ENCODE measurements at places on chromosomes 4 and X.

- no peak for DNase-seq
Measured at GRCh38 chr4:11426731-11427120, 2.0 kb downstream of the HS3ST1 start.

GRCh38 chr4:168096407-168096784 is 4.1 kb downstream of the ANXA10 start:
- DNase-seq: no peak

- no peak for DNase-seq
Measured at GRCh38 chrX:29841750-29842149, 373.6 kb upstream of the MAGEB2 start.

GRCh38 chr4:168432419-168433146 is 47.7 kb downstream of the DDX60L start:
- no peak for DNase-seq

DNA sequence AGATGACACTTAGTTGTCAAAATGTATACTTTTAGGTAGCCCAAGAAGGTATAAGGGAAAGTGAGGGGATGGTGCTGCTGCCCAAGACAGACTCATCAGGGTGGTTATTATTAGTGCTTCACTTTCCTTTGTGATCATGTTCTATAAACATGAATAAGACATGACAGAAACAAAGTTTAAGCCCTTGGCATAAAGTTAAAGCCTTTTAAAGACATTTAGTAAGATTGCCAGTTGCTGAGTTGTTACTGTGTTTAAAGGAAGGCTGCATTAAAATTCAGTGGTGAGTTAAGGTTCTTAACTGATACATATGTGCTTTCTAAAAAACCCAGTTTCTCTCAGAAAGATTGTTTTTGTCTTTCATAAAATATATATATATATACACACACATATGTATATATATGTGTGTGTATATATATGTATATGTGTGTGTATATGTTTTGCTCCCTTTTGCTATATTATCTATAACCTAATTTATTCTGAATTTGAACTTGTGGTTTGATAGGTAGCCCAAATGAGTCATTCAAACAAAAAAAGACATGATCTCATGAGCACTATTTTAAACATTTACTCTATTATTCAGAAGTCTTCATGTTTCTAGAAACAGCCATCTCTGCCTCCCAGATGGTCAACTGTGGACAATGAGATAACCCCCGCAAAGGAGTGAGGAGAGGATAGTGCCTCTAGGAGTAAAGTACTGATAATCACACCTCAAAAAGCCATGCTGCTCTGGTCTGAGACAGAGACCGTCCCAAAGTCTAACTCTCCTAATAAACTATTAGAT is 98.1 kb upstream of the OTUD4 start:
- DNase-seq: no peak

DNA sequence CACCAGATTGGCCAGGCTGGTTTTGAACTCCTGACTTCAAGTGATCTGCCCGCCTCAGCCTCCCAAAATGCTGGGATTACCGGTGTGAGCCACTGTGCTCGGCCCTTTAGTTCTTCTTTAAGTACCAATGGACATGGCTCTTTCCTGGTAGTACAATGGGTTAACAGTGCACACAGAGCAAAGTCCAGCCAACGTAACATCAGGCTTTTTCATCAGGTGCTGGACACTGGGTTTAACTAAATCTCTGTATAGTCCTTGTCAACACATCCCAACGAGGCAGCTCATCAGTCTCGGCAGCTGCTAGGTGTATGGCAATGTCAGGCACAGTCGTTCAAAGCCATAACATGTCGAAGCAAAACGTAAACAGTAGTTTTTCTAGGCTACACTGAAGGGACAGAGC is 93.8 kb downstream of the HDAC8 start:
- no peak for DNase-seq

- DNase-seq: no peak
Measured at GRCh38 chr4:150411520-150411919, 170.4 kb upstream of the MAB21L2 start.

DNA sequence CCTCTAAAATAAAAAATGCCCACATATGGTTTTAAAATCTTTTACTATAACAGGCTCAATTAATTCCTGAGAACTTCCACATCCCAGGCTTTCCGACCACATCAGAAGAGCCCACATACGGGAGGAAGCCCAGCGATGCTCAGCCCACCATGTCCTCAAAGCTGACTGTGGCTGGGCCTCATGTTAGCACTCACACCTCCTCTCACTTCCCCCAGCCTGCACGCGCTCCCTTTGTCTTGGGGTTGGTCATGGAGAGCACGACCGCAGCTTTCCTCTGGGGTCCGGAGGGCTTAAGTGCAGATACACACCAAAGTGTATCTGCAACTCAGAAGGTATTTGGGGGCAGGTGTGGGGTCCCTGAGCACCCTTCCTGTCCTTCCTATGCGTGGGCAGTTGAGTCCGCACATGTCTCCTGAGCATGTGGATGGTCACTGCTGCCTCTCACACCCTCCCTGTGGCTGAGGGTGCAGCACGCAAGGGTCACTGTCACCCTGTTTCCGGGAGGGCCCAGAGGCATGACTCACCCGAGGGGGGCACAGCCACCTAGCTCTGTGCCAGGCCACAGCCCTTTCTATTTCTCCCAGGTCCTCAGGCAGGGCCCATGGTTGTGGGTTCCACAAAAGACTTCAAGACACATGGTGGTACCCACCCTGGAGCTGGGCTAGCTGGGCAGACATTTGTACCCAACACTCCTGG is 21.2 kb downstream of the WDR1 start:
- no peak for DNase-seq

DNA sequence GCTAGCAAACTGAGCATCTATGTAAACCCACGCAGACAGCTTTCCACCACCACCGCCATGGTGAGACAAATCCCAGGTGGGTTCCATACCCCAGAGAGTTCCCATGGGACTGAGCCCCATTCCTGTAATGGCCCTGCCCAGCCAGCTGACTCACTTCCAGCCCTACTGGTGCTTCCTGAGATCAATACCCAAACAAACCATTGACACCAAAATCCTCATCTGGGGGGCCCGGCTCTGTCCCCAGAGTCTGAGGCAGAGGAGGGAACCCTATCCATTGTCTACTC is 30.1 kb upstream of the JAKMIP1 start:
- DNase-seq: no peak

GRCh38 chr4:41212616-41213203 is 1.6 kb downstream of the APBB2 start:
- DNase-seq: no peak

DNA sequence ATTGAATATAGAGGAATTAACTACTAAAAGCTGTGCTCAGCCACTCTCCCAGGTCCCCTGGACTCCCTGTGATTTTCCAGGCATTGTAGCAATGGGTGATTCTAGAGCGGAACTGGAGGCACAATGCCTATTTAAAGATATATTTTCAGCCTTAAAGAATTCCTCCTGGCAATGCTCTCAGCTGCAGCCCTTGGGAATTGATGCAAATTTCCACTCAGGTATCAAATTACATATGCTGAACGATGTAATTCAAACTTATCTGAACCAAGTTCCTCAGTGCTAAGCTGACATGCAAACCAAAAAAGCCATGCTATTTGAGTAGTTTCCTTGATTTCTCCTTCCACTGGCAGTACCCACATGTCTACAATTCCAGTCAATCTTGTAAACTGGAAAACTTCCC is 86.3 kb upstream of the GABRA3 start:
- DNase-seq: no peak

DNA sequence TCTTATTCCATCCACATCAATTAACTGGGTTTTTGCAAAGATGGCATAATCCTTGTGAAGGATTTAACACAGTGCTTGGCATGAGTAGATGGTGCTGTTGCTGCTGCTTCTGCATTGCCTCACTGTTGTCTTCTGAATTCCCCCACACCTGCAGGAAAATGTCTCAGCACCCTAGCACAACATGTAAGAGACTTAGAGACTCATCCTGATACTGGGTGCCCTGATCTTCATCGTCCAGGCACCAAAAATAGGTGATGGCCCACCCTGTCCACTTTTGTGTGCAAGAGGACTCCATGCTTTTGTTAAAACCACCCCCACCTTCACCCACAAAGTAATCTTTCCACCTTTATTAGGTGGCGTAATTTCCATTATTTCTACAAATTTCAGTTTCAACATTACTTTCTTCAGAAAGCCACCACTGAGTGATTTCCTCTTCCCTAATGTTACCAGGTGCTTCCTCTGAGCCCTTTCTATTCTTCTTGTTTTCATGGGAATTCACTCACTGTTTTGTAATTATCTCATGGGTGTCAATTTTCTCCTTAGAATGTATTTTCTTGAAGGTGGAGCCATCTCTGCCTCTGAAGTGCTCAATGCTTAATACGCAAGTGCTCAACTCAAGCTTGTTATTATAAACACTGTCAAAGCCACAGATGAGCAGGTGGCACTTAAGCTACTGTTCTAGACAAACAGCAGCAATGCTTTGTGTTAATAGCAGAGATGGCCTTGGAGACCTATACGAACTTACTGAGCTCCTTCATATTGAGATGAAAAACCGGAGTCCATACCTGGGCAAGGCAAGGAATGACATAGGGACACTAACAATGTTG is 89.5 kb downstream of the HS3ST1 start:
- DNase-seq: no peak

DNA sequence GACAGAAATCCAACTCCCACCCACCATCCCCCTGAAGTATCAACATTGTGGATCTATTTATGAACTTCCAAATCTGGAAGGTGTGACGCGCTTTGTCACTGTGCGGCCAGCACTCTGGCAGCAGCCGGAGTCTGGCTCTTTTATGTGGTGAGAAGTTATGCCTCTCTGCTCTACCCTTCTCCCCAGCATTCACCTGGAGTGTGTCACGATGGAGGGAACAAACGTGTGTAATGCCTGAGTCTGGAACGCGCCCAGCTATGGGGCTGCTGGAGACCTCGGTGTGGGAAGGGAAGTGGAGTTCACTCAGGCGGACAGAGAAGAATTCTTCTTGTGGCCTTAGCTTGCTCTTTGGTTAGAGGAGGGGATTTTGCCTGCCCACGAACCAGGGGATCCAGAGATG is 222.1 kb upstream of the RPL34 start:
- no peak for DNase-seq
